ENCODE measurements at places on chromosomes 12 and 14. TPM values are rescaled to one million over a fixed set of nuclear protein-coding genes. Genes with fewer than 3 reads are reported as not detected.

- DNase-seq = no peak
Measured at GRCh38 chr12:102394200-102394599, 86.2 kb downstream of the IGF1 start.

DNA sequence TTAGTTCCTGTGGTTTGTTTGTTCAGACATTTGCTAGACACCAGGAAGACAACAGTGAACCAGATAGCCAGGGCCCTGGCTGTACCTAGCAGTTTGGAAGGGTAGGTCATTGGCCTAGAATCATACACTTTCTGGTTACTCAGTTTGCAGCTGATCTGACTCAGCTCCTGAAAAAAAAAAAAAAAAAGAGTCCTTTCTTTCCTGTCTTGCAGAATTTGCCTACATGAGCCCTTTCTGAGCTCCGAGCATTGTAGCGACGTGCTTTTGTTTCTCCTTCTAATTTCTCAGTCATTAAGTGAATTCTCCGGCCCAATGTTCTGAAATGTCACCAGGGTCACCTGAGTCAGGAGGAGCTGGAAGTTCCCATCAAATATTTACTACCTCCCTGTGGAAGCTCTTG lies 2.4 kb downstream of the CABP1 start:
- no peak for DNase-seq

DNA sequence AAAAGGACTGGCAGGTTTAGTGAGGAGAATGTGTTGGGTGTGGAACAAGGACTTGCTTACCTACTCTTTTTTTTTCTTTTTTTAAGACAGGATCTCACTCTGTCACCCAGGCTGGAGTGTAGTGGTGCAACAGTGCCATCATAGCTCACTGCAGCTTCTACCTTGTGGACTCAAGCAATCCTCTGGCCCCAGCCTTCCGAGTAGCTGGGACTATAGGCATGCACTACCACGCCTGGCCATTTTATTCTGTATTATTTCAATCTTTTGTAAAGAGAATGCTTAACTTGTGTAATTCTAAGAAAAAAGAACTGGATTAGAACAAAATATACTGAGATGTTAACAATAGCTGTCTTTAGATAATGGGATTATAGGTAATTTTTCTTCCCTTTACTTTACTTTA lies 1.9 kb upstream of the VRTN start:
- DNase-seq = no peak

DNA sequence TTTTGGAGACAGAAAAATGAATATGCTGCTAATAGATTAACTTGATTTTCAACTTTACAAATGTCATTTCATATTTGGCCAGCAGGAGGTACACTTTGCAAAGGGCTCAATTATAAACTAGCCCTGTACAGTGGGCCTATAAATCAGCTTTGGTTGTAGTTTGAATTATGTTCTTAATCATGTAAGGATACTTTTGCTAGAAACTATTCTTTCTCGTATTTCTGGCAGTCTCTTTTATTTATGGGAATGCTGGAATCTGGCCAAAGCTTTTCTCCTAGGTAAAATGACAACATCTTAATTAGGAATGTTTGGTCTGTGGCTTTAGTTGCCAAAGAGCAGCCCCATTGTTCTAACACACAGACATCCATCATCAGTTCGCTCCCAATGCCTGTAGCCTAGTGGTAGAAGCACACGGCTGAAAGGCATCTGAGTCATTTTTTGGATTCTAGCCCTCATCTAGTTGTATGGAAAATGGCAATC lies 1322.3 kb upstream of the SEL1L start:
- DNase-seq = no peak

DNA sequence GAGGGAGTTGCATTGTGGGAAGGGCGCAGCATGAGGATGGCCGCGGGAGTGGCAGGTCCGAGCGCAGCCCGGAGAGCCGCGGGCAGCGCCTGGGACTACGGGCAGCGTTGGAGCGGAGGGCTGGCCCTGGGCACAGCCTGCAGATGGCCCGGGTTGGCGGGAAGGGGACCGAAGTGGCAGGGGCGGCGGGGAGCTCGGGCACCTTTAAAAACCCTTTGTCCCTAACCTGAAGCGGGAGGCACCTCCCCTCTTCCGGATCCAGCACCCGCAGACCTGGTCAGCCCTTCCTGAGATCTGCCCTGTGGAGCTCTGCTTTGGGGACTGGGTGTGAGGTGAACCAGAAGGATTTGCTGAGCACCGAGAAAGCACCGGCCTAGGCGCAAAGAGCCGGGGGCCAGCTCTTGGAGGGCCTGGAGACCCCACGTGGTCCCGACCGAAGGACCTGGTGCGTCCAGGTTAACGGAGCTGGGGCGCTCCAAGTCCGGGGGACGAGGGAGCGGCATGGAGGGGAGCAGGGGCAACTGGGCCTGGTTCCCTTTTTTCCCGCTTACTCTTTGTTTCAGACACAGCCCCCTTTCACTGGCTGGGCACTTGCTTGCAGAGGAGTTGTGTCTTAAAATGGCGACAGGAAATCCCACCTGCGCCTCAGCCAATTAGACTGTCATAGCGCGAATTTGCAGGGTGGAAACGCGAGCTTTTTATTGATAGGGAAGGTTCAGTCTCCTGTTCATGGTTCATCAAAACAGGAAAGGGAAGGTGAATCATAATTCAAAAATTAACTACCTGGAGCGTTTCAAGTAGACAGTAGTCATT lies 792 bp upstream of the SLC38A1 start:
- no peak for DNase-seq

GRCh38 chr14:21702316-21702715 lies 28.7 kb upstream of the OR4E1 start:
- DNase-seq = no peak

- no peak for DNase-seq
Measured at GRCh38 chr12:29082522-29082921, 66.6 kb upstream of the FAR2 start.

DNA sequence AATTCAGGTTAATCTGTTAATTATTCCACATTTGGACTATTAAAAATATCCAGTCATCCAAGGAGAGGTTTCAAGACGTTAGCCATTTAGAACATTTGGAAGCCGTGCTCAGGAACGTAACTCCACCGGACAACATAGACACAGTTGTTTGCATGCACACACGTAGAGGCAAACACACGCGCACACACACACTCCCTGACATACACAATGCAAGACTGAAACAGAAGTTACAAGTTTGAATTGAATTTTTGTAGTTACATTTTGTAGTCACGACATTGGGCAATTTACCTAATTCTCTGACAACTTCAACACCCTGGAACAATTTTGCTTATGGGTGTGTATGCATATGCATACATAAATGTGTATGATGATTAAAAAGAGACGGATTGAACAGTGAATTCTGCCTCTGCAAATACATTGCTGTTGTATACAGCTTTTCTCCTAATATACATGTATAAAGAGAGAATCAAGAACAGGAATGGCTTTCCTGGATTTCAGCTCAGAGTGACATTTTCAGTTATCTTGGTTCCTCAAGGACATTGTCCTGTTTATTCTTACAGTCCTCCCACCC lies 298.8 kb downstream of the LRFN5 start:
- DNase-seq = no peak

DNA sequence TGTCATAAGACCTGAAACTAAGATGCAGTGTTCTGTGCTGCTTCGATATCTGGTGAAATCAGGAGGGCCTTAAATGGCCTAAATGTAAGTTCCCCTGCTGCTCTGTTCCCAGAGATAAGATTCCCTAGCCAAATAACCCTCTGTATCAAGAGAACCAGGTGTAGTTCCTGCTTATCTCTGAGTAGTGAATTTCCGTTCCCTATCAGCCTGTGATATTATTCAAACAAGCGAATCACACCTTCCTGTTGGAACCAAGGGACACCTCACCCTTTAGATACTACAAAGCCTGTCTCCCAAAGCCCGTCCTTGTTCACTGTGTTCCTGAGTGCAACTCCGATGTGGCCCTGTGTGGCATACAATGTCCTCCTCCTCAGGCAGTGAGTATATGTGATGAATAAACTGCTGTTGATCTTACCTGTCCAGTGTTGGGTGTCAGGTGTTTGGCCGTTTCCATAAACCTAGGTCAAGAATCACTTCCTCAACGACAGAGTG lies 52.2 kb upstream of the COCH start:
- DNase-seq = no peak

DNA sequence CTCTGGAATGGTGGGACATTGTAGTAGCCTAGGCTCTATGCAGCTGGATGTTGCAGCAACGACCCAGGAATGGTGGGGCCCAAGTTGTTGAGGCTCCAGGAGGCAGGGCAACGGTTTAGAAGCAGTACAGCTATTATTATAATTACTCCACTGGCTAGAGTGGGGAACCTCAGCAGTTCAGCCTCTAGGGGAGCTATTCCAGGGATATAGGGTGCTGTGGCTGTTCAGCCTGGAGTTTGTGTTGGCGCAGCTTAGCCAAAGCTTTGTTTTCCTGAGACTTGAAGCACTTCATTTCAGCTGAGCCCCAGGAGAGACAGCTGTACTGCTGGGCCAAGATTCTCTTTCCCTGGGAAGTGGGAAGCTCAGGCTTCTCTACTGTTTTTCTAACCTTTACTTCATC lies 1023.0 kb upstream of the ATXN7L3B start:
- no peak for DNase-seq

Gene NOXRED1
- 0.16 TPM for total RNA-seq

Gene SIX4
- 0.78 TPM for total RNA-seq

Gene VDR
- not detected for total RNA-seq

Gene RNF31
- total RNA-seq = 20.4 TPM

All from occipital lobe (tissue), 3 donors.